Umbilical cord (tissue), 2 donors: ENCODE measurements at places on chromosomes 16 and 17. TPM values are rescaled to one million over a fixed set of nuclear protein-coding genes. Genes with fewer than 3 reads are reported as not detected.
A peak's percentile ranks its signal among the peaks of the same experiment; 100 is the strongest.

Gene ATP2C2
- total RNA-seq, result 1.7 TPM

Gene HS3ST3B1
- 0.72 TPM for total RNA-seq

GRCh38 chr17:83007504-83008185 is 71.8 kb upstream of the METRNL start:
- DNase-seq, result no peak

- peak; percentile 87 for DNase-seq
Observed at GRCh38 chr17:35969558-35970380, 11.5 kb downstream of the CCL16 start.

DNA sequence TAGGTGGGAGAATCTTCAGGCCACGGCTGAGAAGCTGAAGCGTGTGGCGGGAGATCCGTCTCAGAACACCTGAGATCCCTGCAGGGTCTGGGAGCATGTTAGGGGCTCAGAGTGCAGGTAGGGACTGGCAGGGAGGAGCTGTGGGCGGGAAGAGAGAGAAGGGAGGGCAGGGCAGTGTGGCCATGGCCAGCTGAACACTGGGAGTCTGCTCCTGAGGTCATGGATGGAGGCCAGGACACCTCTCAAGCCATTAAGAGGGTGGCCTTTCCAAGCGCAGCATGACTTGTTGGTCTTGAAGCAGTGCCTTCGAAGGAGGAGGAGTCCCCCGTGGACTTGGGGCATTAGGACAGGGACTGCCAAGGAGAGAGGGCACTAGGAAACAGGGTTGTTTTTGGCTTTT is 23.7 kb downstream of the NAA60 start:
- no peak for DNase-seq

- DNase-seq, result peak; percentile 19
Observed at GRCh38 chr16:30724641-30725417, 23.4 kb upstream of the PHKG2 start.
